T-cell (primary cell): ENCODE measurements at places on chromosomes 12 and 14. TPM values are rescaled to one million over a fixed set of nuclear protein-coding genes. Genes with fewer than 3 reads are reported as not detected.
A peak's percentile ranks its signal among the peaks of the same experiment; 100 is the strongest.

Gene TAS2R43
- total RNA-seq: 1.6 TPM

DNA sequence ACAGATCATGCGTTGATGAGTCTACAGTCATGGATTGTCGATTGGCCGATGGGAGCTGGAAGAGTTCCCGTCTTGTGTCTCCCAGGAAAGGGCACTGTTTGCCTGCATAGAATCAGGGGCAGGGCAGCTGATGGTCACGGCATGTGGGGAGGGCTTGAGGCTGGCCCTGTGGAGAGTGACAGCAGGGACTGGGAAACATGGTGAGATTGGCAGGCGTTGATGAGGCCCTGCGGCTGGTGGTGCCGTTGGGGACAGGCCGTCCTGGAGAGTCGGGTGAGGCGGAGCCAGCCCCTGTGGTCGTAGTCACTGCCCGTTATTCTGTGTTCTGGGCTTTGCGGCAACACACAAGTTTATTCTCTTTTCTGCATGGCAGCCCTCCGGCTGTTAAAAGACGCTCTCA lies 52.9 kb downstream of the TECPR2 start:
- H3K36me3 ChIP-seq: peaks cover 13% of the 10 kb centered on the region
- H3K4me3 ChIP-seq: no peak overlapping the region

GRCh38 chr12:1099158-1099557 lies 108.1 kb downstream of the ERC1 start:
- DNase-seq: no peak
- H3K36me3 ChIP-seq: no peaks in the 10 kb centered on the region
- H3K4me1 ChIP-seq: no peaks in the 10 kb centered on the region
- H3K27me3 ChIP-seq: no peaks in the 10 kb centered on the region

DNA sequence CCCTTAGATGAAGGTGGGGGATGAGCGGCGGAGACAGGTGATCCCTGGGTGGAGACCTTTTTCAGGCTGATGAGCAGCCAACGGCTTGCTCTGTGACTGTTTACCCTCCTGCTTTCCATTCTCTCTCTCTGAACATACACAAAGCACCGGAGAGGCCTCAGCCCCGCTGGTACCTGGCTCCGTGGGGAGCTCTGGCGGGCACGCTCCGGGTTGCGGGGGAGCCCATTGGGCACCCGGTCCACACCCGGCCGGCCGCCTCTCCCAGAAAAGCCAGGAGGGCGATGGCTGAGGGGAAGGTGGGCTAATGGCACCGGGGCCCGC lies 545 bp downstream of the SMARCC2 start:
- peaks cover 8% of the 10 kb centered on the region for H3K36me3 ChIP-seq
- H3K27ac ChIP-seq: peak overlapping the region; percentile 74
- H3K4me1 ChIP-seq: peaks cover 31% of the 10 kb centered on the region
- H3K4me3 ChIP-seq: peak overlapping the region; percentile 71
- H3K27me3 ChIP-seq: no peaks in the 10 kb centered on the region

- no peak for DNase-seq
- no peaks in the 10 kb centered on the region for H3K27me3 ChIP-seq
- no peak overlapping the region for H3K4me3 ChIP-seq
- H3K4me1 ChIP-seq: no peaks in the 10 kb centered on the region
- H3K36me3 ChIP-seq: no peaks in the 10 kb centered on the region
Measured at GRCh38 chr12:25458047-25458552, 95.0 kb downstream of the LMNTD1 start.

Gene IL22
- not detected for total RNA-seq

DNA sequence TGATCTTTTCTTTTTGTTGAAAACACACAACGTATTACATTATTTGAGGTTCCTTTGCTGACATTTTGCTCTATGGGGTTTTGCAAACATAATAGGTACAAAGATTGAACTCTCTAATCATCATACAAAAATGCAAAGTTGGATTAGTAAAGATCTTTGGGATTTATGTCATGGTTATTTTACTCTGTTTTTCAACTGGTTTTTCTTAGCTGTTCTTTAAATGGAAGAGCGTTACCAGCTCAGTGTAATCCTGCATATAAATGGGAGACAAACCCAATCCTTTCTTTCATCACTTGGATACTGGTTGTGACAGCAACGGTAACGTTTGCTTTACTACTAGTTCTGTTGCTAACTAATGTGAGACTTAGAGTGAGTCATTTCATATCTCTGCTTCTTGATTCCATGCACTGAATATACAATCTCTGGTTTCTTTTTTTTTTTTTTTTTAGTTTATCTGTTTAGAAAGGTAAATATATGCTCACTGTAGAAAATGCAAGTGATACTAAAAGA lies 104.9 kb upstream of the NOVA1 start:
- H3K4me1 ChIP-seq: no peaks in the 10 kb centered on the region
- H3K36me3 ChIP-seq: no peaks in the 10 kb centered on the region
- no peak for DNase-seq

DNA sequence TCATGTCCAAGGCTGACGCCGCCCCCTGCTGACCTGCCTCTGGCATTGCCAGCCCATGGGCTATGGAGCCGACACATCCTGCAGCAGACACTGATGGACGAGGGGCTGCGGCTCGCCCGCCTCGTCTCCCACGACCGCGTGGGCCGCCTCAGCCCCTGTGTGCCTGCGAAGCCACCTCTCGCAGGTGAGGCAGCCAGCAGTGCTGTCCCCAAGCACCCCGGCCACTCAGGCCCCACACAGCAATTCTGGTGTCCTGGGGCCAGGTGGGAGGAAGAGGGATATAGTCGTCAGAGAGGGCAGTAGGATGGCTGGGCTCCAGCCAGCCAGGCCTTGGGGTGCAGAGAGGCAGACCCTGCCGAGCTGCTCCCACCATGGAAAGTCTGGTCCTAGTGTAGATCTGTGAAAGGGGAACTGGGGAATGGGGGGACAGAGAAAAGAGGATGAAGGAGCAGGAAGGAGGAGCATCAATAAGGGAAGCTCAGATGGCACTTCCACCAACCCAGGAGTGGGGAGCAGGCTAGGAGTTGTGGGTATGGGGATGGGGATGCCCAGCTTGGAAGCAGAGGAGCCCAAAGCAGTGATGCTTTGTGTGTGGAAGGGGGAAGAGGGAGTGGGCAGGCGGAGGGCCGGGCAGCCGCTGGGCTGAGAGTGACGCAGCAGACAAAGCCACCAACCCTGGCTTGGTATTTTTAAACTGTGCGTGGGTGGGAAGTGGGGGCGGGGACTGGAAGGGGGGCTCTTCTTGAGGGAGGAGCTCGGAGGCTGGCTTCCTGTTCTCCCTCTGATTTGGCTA lies 4.7 kb downstream of the NAB2 start:
- H3K27ac ChIP-seq: peak overlapping the region; percentile 74
- DNase-seq: peak; percentile 54
- peak overlapping the region; percentile 11 for H3K4me3 ChIP-seq

DNA sequence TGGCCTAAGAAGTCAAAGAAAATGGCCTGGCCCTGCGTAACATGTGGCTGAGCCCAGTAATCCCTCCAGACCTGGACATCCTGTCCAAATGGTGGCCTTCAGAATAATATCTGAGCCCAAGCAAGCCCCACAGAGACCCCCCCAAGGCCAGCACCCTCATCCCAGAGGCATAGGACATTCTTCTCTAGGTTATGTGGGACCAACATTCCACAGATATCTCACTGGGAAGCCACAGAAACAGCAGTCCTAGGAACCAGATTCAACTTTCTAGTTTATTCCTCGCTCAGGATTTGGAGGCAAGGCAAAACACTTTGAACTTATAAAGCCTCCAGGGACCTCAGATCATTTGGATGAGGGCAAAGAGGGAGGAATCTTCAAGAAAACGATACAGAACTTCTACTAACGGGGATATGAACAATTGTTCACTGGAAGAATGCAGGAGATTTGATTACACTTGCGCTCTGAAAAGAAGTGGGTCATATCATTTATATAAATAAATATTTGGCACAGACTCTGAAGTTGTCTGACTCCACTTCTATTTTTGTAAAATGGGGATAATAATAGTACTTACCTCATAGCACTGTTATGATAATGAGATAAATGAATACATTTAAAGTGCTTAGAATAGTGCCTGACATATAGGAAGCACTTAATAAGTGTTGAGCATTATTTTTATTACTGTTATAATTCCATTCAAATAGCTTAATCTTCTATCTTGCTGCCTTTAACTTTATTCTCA lies 171.5 kb downstream of the NUAK1 start:
- no peak for DNase-seq
- no peaks in the 10 kb centered on the region for H3K36me3 ChIP-seq
- H3K4me1 ChIP-seq: no peaks in the 10 kb centered on the region
- H3K4me3 ChIP-seq: no peak overlapping the region
- H3K27ac ChIP-seq: no peak overlapping the region
